ENCODE measurements at places on chromosomes 6 and 20.

DNA sequence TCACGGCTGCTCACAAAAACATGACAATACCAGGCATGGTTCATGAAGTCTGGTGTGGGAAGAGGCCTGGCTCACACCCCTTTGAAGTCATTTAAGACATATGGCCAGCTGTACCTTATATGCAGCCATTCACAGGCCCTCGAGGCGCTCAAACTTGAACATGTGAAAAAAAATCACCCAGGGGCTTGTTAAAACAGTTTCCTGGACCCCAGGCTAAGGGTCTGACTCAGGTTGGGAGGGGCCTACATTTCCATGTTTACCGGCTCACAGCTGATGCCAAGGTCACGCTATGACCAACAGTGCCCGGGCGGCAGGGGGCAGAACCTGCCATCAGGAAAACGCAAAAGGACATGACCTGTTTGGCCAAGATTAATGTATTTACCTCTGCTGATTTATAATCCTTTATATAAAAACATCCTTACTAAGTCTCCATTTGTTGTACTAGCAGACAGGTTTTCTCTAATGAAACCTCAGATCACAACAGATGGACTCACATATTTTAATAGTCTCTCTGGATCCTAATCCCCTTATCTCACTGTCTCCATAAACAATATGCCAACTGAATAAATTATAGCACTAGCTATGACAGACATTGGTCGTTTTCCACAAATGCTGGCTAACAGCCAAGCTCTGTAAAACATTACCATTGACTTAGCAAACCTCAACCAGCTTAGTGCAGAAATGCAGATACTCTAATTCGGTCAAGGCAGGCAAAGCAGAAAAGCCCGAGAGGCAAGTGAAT lies 19.9 kb downstream of the EZR start:
- peak; percentile 14 for DNase-seq

DNA sequence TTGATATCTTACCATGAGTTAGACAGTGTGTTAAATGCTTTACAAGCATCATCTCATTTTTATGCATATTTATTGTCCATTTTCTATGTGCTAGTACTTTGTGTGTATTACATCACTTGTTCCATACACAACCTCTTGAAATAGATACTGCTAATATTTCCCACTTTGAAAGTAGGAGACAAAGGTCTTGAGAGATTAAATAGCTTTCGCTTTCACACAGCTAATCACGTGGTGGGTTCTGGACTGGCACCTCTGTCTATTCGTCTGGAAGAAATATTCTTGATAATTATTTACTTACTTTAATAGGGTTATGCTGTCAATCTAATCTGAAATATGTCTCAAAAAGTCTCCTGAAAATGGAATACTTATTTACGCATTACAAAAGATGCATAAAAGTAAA lies 30.2 kb downstream of the EPHA7 start:
- DNase-seq = no peak

GRCh38 chr6:138765896-138766655 lies 7.5 kb upstream of the CCDC28A start:
- no peak for DNase-seq

GRCh38 chr20:3995067-3995748 lies 20.1 kb downstream of the RNF24 start:
- DNase-seq = no peak

GRCh38 chr20:2822073-2822472 lies 5.9 kb downstream of the TMEM239 start:
- no peak for DNase-seq

- DNase-seq = no peak
Observed at GRCh38 chr20:13422637-13423036, 201.6 kb downstream of the ISM1 start.

- DNase-seq = no peak
Observed at GRCh38 chr6:84524636-84525035, 239.8 kb downstream of the TBX18 start.

- DNase-seq = no peak
Observed at GRCh38 chr6:129606664-129607063, 103.3 kb downstream of the ARHGAP18 start.

DNA sequence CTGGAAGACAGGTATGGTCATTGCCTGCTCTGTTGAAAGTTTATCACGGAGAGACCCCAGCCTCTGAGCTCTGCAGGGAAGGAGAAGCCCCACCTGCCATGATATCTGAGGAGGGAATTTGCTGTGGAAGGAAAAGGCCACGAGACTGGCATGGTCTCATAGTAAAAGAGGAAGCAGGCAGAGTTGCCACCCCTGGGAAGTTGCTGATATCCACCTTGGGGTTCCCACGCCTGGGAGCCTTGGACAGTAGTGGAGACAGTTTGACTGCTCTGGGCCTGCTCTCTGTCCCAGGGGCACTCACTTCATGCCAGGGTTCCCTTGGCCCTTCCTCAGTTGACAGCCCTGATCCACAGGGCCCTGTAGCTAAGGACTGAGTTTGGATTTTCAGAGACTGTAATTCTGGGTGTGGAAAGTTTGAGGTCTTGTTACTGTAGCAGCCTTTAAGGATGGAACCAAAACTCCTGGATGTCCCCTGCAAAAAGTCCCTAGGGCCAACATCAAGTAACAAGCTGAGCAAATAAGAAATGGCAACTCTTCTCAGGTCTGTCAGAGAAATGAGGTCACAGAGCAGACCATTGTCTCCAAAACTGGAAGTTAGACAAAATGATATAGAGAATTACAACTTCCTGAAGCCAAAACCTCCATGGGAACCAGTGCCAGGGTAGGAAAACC lies 6.9 kb upstream of the SIRPB1 start:
- no peak for DNase-seq

DNA sequence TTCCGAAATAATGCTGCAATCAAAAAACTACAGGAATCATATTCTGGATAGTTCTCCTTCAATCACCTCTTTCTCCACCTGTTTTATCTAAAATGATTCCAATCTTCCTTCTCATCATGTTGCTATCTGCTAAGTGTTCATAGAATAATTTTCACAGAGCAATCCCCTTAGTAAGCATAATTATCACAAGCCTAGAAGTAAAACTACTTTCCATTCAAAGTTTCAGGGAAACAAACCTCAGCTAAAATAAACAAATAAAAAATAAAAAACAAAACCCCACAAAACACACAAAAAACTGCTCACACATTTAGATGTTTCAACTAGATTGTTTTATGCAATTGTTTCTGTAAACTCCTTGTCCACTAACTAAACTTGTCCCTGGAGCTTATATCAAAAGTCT lies 291.2 kb downstream of the PHACTR1 start:
- no peak for DNase-seq

DNA sequence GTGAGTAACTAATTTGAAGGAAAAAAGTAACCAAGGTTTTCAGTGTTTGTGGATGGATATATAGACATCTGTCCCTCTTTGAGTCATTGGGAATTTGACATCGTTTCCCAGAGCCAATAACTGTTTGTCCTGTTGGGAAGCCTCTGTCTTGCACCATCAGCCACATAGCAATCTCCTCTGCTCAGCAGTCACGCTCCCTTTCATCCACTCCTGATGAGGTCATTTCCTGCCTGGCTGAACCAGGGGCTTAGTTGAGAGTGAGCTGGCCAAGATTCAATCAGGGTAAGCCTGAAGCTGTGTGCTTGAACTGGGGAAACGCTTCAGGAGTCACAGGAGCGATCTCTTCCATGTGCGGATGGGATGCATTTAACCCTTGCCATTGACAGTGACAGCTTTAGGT lies 121.5 kb upstream of the FOXQ1 start:
- DNase-seq = no peak

DNA sequence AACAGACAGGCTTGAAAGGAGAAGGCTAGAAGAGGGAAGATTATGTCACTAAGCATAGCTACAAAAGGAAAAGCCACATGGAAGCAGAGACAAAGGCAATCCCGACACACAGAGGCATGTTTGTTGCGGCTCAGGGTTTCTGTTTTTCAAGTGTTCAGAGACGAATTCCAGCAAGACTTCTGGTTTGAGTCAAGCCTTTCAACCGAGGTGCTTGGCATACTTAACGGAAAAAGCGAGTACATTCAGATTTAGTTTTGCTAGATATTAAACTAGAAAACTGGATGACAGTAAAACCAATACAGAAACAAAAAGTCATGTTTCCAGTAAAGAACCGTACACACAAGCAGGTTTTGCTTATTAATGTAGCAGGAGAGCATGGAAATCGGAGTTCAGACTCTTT lies 27.2 kb downstream of the MCUR1 start:
- DNase-seq = no peak

DNA sequence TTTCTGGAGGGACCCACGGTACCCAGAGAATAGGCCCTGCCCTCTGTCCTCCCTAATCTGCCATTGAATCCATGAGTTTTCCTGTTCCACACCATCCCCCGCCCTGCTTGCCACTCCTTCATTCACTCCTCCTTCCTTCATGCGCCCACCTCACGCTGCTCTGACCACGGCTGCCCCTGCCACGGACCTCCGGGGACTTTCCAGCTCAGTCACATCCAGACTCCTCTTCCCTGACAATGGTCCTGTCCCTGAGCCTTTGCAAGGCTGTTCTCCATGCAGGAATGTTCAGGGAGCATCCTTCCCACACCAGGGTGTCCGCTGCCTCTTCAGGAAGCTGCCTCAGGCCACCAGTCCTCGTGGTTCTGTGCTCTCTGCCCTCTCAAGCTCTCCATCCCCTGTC lies 25.9 kb downstream of the GLP1R start:
- no peak for DNase-seq

DNA sequence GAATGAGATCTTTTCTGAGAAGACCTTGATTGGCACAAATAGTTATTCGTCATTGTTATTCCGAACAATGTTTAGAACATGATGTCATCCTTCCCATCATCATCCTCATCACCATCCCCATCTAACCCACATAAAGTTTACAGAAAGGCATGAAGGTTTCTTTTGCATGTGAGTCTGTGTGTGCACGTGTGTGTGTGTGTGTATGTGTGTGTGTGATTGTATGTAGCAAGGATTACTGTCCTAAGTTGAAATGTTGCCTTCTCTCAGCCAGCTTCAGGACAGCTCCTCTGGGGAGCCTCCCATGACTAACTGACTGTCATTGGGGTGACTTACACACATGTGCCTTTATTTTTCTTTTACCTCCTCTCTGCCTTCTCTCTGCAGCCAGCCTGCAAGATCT lies 113.5 kb downstream of the SLC22A3 start:
- DNase-seq = no peak

DNA sequence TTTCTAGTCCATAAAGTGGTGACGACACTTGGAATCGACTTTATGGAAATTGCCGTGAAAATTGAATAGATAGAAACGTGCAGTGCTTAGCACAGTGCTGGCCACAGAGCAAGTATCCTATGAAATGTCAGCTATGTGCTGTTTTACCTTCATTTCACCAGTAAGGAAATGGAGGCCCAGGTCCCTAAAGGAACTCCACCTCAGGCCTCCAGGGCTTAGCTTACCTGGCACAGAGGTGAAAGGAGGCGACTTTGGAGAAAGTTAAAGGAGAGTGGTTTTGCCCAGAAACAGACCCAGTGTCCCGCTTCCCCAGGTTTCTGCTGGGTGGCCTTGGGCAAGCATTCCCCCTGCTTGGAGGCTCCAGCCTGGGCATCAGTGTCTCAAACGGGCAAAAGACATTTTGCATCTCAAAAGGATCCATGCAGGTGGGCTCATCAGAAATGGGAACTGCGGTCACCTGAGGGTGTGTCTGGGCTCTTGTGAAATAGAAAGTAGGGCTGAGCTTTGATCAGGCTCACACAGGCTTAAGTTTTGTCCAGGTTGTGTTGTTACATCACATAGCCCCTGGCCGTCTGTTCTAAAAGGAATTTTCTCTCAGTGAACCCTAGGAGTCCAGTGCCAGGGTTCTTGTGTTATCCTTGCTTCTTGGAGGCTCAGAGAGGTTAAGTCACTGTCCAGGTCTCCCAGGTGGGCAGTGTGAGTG lies 6.8 kb upstream of the TULP1 start:
- no peak for DNase-seq

GRCh38 chr20:51505566-51505965 lies 37.0 kb downstream of the NFATC2 start:
- DNase-seq = no peak

DNA sequence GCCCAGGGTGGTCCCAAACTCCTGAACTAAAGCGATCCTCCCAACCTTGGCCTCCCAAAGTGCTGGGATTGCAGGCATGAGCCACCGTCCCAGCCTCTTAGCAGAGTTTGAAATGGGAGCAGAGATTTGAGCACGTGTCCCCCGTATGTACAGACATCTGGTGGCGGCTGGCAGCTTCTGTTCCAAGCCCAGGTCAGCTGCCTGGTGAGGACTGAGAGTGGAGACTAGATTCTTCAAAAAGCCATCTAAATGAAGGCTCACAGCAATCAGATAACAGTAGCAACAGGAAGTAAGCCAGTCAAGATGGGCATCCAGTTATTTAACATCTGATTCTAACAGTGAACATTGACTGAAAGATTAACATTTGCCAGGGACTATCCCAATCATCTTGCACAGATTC lies 128.1 kb upstream of the AKAP12 start:
- DNase-seq = no peak

GRCh38 chr6:40845553-40845952 lies 193.5 kb downstream of the UNC5CL start:
- DNase-seq = no peak

DNA sequence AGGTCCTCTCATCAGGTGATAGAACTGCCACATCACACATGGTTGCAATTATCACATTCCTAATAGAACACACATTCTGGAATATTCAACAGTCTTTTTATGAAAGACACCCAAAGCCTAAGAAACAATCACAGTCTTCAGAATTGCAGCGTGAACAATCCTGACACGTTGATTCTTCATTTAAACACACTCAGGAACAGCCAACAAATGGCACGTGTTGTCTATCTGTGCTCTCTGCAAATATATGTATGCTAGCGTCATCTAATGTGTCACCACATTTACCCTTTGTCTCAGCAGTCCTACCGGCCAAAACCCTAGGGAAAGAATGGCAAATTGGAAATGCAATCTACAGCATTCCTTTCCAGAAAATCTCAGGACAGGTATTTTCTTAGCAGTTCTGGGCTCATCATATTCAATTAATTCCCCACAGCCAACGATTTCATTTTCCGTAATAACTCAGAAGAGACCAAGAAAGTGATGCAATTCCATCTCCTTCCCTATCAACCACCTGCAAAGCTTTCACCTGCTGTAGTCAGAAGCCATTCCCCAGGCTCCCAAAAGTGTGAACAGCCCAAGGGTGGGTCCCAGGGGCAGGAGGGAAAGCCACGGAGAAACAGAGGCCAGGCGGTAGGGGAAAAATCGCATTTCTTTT lies 280.3 kb upstream of the JARID2 start:
- DNase-seq = no peak

DNA sequence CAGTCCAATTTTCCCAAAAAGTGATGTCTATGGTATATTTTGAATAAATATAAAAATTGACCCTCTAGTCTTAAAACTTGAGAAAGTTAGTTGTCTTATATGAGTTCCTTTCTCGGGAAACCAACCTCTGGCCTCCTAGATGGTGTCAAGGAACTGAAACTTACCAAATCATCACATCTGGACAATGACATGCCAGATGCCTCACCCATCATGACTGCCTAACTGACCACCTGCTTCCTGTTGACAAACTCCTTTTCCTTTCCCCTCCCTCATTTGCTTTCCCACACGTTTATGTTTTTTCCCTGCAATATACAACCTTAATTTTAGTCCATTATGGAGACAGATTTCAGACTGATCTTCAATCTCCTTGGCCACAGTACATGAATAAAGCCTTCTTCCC lies 731.0 kb downstream of the EPHA7 start:
- no peak for DNase-seq

Measured in substantia nigra (tissue), 51 donors.